ENCODE measurements at places on chromosomes 4 and X.

- DNase-seq, result no peak
These were observed 503.6 kb downstream of the IL1RAPL1 start for GRCh38 chrX:29090811-29091210.

- no peak for DNase-seq
These were observed 85.5 kb upstream of the ACSL1 start for GRCh38 chr4:184911310-184911709.

DNA sequence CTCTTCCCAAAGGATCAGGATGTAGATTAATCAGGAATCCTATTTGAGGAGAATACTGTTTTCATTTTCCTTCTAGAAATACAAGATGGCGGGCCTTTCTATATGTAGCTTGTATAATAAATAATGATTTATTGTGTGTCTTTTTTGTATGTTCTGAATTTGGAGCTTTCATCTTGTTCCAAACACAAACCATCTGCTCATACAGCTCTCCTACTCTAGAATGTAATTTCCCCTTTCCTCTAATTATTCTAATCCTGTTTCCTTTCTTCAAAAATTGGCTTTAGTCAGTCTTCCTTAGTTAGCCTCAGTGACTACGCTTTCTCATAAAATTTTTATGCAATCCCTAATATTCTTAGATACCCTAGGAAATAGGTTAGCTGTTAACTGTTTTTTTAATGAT is 422.2 kb downstream of the INPP4B start:
- no peak for DNase-seq

- DNase-seq, result no peak
These were observed 86.9 kb downstream of the MBNL3 start for GRCh38 chrX:132401935-132402334.

- no peak for DNase-seq
These were observed 1.0 kb upstream of the SNCA start for GRCh38 chr4:89837993-89838390.

DNA sequence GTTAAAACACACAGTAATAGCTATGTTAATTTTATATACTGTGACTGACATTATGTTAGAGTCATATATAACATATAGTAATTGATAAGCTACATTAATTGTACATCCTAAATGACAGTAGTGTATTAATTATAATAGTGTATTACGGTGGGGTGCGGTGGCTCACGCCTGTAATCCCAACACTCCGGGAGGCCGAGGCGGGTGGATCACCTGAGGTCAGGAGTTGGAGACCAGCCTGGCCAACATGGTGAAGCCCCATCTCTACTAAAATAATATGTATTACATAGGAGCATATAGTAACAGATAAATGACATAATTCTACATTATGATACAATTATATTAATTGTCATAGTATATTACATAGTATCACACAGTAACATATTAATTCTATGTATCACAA is 12.2 kb downstream of the ASMTL start:
- DNase-seq, result no peak

GRCh38 chrX:72641611-72642010 is 69.0 kb upstream of the HDAC8 start:
- DNase-seq, result no peak

DNA sequence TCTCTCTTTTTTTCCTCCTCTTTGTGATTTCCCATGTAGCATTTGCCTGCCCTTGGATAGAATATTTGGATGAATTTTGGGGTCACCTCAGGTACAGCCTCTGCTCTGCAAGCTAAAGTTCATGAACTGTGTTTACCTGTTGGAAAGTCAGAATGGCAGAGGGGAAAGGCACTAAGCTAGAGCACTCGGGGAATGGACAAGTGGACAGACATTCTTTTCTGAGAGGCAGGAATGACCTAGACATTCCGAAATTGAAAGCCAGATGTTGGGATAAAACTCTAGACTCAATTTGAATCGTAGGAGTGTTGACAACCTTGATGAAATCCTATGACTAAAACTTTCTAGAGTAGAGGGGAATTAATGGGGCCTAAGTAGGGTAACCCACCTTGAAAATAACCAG is 56.1 kb downstream of the LUZP4 start:
- DNase-seq, result no peak
